ENCODE measurements at places on chromosomes 2 and 18.

- no peak for DNase-seq
Observed at GRCh38 chr2:136361521-136361920, 243.6 kb upstream of the CXCR4 start.

DNA sequence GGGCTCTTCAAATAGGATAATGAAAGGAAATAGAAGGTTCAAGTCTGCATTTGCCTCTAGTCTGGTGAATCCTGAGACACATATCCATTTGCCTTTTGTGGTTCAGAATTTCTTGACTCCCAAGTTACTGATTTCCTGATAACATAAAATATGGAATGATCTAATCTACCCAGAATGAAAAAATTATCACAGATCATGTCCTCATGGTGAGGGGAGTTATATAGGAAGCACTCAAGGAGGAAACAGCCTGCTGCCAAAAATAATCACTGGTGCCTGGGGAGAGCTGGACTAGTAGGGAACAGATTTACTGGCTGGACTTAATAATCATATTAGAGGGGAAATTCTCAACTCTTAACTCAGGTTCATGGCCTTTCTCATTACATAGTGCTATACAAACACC lies 95.5 kb upstream of the STK17B start:
- DNase-seq, result no peak

- no peak for DNase-seq
Observed at GRCh38 chr2:17576802-17577201, 36.3 kb downstream of the VSNL1 start.

GRCh38 chr2:12045864-12046291 lies 299.4 kb downstream of the LPIN1 start:
- no peak for DNase-seq

DNA sequence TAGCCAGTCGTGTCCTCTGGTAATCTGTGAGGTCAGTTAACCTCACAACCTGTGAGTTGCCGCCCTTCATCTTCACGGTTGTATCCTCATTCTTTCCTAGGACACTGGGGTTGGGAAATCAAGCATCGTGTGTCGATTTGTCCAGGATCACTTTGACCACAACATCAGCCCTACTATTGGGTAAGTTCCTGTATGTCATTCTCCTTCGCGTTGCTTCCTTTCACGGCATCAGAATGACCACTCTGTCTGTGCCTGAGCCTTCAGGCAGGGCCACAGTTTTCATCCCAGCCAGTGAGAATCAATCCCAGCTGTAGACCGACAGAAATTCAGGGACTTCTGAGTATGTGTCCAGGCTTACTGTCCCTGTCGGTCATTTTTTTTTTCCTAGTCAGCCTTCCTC lies 67.1 kb downstream of the RAB31 start:
- no peak for DNase-seq

DNA sequence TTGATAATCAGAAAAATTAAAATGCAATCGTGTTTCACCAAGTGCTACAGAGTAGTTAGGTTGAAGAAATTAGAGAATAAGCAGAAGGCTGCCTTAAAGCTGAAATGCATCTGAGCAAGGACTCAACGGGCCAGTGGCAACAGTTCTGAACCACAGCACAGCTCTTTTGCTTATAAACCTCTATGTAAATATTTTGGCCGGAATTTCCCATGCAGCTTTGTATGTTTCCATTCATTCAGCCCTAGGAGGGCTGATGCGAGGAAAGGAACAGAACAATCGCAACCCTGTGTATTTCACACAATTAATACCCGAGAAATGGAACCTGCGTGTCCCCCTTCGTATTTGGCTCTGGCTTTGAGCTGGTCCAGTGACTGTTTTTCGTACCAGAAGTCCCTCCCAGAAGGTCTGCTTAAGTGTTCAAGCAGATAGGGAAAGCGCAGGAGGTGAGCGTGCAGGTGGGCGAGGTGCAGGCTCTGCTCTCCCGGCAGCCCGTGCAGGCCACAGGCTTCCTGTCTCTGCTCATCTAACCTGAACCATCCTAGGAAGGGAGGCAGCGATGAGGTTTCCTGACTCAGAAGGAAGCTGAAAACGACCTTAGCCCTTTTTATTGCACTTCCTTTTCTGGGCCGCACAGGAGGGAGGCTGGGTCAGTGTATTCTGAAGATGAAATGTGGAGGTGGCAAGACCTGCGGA lies 67.3 kb downstream of the ASB1 start:
- peak; percentile 18 for DNase-seq

DNA sequence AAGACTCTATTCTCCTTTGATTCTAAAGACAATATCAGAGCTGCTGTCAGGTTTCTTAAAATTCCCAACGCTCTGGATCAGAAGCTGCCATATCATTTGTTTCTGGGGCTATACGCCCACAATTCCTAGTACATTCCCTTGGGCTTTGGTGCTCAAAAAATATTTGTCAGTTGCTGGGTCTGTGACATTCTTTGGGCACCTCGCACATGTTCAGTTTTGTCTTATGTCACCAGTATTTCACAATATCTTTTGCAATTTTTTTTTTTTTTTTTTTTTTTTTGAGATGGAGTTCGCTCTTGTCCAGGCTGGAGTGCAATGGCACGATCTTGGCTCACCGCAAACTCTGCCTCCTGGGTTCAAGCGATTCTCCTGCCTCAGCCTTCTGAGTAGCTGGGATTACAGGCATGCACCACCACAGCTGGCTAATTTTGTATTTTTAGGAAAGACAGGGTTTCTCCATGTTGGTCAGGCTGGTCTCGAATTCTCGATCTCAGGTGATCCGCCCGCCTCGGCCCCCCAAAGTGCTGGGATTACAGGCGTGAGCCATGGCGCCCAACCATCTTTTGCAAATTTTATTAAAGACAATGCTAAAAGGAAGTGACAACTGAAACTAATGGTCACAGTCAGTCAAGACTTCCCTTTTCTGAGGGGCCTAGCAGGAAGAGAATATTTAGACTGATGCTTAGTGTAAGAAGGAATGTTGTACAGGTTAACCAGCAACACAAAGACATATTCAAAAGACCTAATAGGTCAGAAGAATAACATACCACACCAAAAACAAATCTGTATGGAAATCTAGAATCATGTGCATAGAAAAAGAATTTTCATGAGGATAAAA lies 6.8 kb downstream of the ZNF397 start:
- DNase-seq, result no peak

DNA sequence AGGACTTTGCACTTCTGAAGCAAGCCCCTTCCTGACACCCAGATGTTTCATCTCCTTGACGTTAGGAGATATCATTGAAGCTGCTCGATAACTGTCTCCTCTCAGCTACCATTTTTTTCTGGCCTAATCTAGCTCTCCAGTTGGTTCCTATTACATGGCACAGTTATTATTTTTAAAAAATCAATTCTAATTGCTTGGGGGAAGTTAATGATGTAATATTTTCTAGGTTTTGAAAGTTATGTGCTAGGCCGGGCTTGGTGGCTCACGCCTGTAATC lies 22.5 kb upstream of the RAB31 start:
- no peak for DNase-seq

- DNase-seq, result no peak
Observed at GRCh38 chr2:119157850-119158511, 570 bp downstream of the C1QL2 start.

DNA sequence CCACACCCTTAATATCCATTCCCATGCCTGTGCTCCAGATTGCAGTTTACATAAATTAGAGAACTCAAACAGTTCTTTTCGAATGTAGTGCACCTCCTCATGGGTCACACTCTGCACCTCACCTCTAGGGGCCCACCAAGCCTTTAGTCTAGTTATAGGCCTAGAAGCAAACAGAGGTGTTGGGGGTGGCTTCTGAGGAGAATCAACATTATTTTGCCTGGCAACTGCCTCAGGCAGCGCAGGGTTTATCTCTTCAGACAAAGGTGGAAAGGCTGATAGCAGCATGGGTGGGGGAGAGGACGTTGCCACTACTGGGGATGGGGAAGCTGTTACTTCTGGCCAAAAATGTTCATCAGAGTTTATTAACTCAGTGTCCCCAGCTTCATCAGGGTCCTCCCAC lies 5.0 kb upstream of the GYPC start:
- DNase-seq, result no peak

DNA sequence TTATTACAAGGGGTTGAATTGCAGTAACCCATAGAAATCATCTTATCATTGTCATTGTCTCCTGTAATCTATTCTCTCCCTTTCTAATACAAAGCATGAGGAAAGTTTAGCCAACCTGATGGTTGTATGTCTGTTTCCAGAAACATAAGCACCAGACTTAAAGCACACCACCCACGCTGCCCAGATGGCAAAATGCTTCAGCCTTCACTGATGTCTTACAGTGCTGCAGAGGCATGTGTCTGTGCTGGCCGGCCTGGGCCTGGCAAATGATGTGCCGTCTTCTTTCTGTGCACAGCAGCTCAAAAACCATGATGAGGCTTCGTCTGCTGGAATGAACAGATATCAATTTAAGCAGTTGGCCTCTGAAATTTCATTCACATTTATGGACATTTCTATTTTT lies 443.0 kb upstream of the RGPD4 start:
- no peak for DNase-seq

GRCh38 chr2:168624028-168624427 lies 168.0 kb downstream of the CERS6 start:
- DNase-seq, result no peak

GRCh38 chr2:33426666-33427231 lies 49.7 kb upstream of the RASGRP3 start:
- no peak for DNase-seq

Data from activated naive CD4-positive, alpha-beta T cell (primary cell).